Renal cortex interstitium (tissue), 15 donors: ENCODE measurements at places on chromosomes 11 and 22. TPM values are rescaled to one million over a fixed set of nuclear protein-coding genes. Genes with fewer than 3 reads are reported as not detected.

Gene OR52E8
- polyA plus RNA-seq, result not detected

Gene C11orf86
- polyA plus RNA-seq, result not detected

Gene OR51B4
- polyA plus RNA-seq, result 0.27 TPM

Gene HEPHL1
- 0.09 TPM for polyA plus RNA-seq

Gene NAP1L4
- 181 TPM for polyA plus RNA-seq

Gene CHRNA10
- 1.3 TPM for polyA plus RNA-seq

Gene PLEKHB1
- polyA plus RNA-seq, result 10.5 TPM

Gene PANX1
- 27.2 TPM for polyA plus RNA-seq

Gene CELSR1
- polyA plus RNA-seq, result 31.0 TPM

Gene BDNF
- 1.6 TPM for polyA plus RNA-seq

Gene SCUBE2
- polyA plus RNA-seq, result 6.6 TPM

Gene FEN1
- 45.8 TPM for polyA plus RNA-seq

Gene UBQLN3
- polyA plus RNA-seq, result not detected

GRCh38 chr11:116397602-116398084 lies 375.1 kb downstream of the BUD13 start:
- DNase-seq, result no peak

GRCh38 chr22:27719535-27720227 lies 81.9 kb downstream of the MN1 start:
- no peak for DNase-seq

DNA sequence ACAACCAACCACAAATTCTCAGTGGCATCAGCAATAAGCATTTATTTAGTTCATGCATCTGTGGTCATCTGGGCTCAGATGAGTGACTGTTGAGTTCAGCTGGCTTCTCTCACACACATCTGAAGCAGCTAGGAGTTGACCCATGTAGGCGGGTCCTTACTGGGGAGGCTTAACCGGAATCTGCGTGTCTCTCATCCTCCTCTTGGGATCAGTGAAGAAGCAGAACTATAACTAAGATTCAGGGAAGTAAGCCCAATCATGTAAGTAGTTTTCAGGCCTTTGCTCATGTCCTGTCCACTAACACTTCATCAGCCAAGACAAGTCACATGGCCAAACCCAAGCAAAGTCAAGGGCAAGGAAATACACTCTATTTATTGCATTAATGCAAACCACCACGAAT lies 236.2 kb downstream of the C11orf87 start:
- no peak for DNase-seq

DNA sequence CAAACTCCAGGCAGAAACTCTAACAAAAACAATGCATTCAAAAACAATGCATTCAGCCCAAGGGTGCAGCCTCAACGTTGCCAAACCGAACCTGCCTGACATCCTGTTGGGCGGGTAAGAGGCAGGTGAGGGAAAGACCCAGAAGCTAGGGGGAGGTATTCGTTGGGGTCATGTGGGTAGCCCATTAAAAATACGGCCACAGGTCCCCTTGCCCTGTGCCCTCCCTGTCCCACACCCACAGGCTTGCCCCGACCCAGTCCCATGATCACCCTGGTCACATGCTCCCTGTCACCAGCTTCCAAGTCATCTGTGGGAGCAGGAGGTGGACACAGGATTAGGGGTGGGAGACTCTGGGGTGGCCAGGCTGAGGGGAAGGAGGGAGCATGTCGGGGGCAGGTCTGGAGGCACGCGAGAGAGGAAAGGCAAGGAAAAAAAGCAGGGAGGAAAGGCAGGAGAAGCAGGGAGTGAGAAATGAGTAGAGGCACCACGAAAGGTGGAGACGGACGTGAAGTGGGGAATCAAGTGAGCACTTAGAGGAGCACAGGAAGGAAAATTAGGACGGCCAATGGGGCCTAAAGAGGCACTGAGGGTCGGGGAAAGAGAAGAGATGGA lies 683 bp downstream of the PLA2G6 start:
- no peak for DNase-seq

DNA sequence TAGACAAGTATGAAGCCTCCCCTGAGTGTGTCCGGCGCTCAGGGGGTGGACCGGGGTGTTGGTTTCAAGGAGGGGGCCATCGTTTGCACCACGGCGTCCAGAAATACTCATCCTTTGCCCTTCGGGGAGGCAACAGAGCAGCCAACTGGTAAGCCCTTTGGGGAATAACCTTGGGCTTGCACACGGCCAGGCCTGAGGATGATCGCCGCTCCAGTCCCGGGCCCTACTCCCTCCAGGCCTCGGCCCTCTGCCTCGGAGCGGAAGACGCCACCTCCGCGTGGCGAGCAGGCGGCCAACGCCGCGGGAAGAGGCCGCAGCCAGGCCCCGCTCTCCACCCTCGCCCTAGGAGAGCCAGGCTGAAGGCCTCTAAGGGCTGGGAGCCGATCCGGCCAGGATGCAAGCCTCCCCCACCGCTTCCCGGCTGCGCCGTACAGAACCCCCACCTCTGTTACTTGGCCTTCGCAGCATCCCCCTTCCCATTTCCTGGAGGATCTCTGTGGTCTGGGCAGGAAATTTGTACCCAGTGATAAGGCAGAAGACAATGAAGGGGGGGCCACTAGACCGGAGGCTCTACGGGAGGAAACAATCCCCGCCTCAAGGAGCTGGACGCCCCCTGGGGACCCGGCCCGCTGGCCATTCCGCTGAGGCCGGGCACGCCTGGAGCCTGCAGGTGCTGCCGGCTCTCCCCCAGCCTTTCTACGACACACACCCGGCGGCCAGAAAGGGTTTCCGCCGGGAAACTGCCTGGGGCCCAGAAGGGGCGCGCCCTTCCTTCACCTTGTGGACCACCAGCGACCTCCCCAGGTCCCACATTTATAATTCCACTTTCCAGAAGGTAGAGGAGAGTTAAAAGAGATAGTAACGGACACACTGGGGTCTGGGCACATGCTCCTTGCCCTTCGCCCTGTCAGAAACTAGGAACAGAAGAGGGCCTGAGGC lies 2.6 kb downstream of the ESAM start:
- no peak for DNase-seq

- DNase-seq, result no peak
These were observed 352.0 kb upstream of the MPPED2 start for GRCh38 chr11:30938171-30938570.

GRCh38 chr11:75631086-75631730 lies 37.6 kb downstream of the MAP6 start:
- DNase-seq, result no peak

DNA sequence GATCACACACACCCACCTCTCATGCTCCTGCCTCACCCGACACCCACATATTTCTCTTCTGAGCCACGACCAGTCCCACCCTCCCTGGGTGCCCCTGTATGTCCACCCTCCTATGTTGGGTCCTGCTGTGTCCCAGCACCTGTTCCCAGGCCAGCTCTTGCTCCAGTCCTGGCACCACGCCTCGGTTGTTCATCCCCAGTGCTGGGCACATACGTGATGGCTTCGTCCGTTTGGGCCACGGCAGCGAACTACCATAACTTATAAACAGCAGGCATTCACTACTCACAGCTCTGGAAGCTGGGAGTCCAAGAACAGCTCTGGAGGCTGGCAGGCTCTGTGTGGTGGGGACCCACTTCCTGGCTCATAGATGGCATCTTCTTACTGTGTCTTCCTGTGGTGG lies 116.9 kb downstream of the BRD1 start:
- no peak for DNase-seq

GRCh38 chr11:119249671-119250010 lies 43.5 kb downstream of the CBL start:
- DNase-seq, result no peak

GRCh38 chr11:7657306-7658025 lies 15.8 kb downstream of the CYB5R2 start:
- no peak for DNase-seq

- peak; percentile 43 for DNase-seq
These were observed 109.2 kb downstream of the CSNK2A3 start for GRCh38 chr11:11243590-11244469.

DNA sequence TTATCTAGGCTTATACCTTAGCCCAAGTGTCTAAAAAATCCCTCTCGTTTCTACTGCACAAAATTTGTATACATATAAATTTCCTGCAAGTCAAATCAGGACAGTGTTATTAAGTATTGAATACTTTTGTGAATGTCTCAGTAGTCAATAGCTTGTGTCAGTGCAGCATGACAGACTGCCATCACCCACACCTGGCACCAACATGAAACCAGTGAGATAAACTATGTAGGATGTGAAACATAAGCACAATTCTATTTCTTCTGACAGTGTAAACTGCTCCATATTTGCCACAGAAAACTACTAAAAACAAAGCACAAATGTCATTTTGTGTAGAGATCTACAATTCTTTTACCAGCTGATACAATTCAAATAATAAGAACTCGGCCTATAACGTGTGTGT lies 542.1 kb upstream of the LUZP2 start:
- no peak for DNase-seq

DNA sequence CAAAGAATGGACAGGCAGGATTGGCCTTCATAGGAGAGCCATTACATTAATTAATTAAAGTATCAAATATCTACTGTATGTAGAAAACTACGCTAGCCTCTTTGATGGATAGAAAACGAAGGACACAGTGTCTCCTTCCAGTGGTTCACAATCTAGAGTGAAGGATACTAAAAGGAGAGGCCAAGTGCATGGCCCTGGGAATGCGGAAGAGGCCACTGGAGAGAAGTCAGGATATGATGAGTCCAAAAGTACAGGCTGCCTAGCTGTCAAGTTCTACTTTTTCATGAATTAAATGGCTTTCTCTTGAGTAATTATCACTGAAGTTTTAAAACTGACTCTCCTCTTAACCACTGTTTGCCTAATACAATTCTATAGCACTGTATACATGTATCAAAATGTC lies 41.9 kb downstream of the ATG16L2 start:
- no peak for DNase-seq

DNA sequence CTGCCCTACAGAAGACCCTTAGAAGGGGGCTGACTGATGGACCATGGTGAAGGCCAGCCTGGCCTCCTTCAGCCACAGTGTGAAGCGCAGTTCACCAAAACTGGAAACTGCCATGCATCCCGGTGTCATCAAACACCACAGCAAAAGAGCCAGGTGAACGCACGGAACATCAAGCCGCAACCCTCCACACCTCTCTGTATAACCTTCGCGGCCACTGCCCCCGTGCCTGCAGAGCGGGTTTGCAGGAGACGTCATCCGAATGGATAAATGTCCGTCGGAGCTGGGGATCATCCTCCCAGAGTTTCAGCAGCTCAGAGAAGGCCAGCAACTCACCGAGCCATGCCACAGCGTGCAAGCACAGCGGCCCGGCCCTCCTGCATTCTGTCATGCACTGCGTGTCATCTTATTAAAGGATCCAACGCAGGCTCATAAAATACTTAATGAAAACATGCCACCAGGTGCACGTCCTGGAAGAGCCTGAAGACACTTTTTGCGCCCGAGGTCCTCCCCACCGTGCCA lies 309.9 kb downstream of the BRD1 start:
- DNase-seq, result no peak

GRCh38 chr11:125141686-125142535 lies 22.6 kb upstream of the PKNOX2 start:
- no peak for DNase-seq

GRCh38 chr22:43923631-43924464 lies at the start of gene PNPLA3:
TSS of gene PNPLA3 (plus strand) at chr22:43923805. CDS start at chr22:43923912, 107 bp downstream.
- DNase-seq, result peak; percentile 89

DNA sequence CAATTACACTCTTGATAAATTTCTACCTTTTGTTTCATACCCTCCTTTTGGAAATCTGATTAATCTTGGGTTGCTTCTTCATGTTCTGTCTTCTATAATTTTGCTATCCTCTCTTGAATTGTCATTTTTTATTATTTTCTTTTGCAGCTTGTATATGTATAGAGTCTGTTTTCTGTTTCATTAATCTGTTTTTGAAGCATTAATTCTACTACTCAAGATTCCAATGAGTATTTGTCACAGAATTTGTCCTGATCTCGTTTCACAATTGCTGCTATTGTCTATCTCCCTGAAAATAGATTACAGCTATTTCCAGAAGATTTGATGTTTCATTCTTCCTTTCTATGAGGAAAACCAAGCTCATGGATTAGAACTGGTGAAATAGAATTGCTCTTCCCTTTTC lies 406.1 kb downstream of the DYNC2H1 start:
- DNase-seq, result no peak

GRCh38 chr22:41885516-41885915 lies 29.4 kb downstream of the SHISA8 start:
- DNase-seq, result no peak

- DNase-seq, result no peak
These were observed 15.1 kb downstream of the IFT27 start for GRCh38 chr22:36760786-36761185.

- no peak for DNase-seq
These were observed 13.5 kb upstream of the UVRAG start for GRCh38 chr11:75801362-75802020.

- DNase-seq, result no peak
These were observed 104.0 kb upstream of the IGLL5 start for GRCh38 chr22:22783575-22783974.
